ENCODE measurements at places on chromosomes 6 and 20.

GRCh38 chr6:170135821-170136471 lies 154.9 kb downstream of the DLL1 start:
- DNase-seq = no peak

- no peak for DNase-seq
Observed at GRCh38 chr6:53834132-53834531, 39.3 kb downstream of the LRRC1 start.

DNA sequence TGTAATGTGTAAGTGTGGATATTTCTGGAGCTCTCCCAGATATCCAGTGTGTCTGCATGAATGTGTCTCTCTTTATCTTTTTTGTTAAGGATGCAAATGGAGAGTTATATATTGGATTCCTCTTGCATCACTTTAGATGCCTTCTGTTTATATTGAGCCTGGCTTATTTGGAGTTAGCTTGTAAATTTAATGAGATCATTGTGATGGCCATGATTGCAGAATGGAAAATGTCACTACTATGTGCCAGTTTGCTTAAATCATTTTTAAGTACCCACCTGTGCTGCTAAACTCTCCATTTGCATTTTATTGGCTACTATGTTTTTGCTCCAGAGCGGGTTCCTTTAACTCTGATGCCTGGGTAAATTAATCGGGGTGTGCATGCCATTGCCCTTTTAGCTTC lies 334.8 kb downstream of the UTRN start:
- no peak for DNase-seq

- no peak for DNase-seq
Observed at GRCh38 chr6:52089758-52090348, 2.4 kb upstream of the PKHD1 start.

DNA sequence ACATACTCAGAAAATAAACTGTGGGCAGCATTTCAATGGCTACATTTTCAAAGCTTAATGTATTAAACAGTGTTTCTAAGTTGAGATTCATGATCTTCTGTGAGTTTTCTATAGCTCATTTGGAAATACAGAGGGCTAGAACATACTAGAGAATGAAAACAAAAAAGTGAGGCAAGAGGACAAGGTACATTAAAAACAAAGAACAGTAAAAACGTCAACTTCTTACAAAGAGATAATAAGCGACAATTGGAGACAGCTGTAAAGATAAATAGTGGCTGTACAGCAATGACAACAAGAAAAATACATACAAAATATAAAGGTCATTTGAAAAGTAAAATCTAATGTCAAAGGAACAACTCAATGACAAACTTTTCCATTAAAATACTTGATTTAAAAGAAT lies 94.3 kb downstream of the REV3L start:
- DNase-seq = no peak

DNA sequence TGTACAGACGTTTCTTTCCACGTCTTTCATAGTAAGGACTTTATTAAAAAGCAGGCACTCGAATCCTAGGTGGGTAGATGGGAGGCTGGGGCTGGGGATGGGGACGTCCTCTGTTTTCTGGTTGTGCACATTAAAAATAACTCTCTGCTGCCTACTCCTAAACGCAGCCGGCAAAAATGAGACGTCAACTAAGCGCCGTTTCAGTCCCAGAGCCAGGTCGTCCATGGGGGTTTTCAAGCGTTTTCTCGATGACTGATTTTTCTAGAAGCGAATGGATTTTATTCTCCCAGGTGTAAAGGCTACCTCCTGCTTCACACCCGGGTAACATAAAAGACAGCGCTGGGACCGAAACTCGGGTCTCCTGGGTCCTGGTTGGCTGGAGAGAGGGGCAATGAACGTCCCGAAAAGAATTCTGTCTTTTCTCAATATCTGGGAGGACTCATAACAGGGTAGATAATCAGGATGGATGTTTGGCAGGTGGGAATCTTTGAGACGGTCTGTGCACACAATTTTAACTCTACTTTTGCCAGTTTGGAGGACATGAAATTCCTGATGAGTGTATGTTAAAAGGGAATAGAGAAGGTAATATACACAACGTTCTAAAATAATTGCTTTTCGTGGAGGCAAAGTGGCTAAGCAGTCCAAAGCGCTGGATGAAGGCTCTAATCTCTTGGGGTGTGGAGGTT lies 25.2 kb downstream of the GPX6 start:
- no peak for DNase-seq

- DNase-seq = no peak
Observed at GRCh38 chr6:124963831-124964763, 1.9 kb downstream of the RNF217 start.

- no peak for DNase-seq
Observed at GRCh38 chr20:40459299-40459698, 229.7 kb downstream of the MAFB start.

- DNase-seq = no peak
Observed at GRCh38 chr20:25118529-25118928, 36.6 kb upstream of the VSX1 start.

GRCh38 chr6:15368873-15369272 lies 123.0 kb downstream of the JARID2 start:
- DNase-seq = no peak

DNA sequence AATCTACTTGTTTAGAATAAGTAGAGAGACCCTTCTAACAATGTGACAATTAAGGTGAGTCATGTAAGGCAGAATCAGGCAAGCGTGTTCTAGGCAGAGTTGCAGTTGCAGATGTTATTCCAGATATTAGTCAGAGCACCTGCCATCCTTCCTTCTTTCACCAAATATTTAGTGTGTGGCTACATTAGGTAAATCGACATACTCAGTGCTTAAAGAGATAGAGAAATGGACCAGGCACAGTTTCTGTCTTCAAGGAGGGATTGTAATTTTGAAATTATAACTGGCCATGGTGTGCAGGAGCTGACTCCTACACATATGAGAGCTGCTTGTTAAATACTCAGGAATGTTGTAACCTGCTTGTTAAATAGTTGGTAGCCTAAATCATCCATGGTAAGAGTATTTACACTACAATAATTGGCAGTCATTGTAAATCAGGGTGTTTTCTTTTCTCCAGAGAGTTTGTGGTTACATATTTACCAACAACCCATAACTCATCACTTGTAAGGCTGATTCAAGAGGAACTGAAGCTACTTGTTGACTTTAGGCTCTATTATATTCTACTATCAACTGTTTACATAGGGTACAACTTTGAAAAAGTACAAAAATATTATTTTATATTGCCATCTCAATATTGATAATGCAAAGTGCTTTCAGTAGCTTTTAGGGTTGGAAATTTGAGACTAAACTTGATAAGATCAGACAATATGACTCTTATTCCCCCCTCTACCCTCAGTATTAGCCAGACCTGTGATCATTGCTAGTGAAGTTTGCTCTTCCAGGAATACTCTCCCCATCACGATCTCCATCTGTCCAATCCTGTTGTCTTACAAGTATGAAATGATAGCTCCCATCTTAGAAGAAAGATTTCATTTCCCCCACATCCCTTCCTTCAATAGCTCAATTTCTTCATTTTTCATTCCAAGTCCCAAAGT lies 607.1 kb downstream of the COL12A1 start:
- no peak for DNase-seq

DNA sequence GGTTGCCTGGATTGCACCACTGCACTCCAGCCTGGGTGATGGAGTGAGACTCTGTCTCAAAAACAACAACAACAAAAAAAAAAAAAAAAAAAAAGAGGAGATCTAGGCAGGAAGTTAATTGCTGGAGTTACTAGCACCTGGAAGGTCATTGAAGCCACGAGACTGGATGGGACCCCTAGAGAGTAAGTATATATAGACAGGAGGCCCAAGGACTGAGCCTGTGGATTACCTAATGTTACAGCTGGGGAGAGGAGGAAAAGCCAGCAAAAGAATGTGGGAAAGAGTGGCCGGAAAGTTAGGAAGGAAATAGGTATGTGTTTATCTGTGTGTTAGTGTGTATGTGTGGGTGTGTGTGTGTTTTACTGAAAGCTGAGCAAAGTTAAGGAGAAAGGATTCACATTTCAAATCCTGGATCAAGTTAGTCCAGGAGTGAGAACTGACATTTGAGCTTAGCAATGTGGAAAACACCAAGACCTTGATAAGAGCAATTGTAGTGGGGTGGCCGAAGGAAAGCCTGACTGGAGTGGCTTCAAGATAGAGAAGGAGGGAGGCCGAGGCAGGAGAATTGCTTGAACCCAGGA lies 38.4 kb downstream of the ANKRD6 start:
- DNase-seq = no peak

DNA sequence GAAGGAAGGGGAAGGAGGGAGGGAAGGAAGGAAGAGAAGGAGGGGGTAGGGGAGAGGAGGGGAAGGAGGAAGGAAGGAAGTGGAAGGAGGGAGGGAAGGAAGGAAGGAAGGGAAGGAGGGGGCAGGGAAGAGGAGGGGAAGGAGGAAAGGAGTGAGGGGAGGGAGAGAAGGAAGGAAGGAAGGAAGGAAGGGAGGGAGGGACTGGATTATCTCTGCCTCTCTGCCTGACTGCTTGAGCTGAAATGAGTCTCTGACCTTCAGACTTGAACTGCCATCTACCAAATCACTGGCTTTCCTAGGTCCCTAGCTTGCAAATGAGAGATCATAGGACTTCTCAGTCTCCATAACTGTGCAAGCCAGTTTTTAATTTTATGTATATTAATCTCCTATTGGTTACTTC lies 436.8 kb downstream of the PREX1 start:
- no peak for DNase-seq

GRCh38 chr20:31670371-31671228 lies 32.9 kb downstream of the COX4I2 start:
- peak; percentile 81 for DNase-seq

GRCh38 chr20:18684775-18685174 lies 96.9 kb downstream of the DTD1 start:
- no peak for DNase-seq

DNA sequence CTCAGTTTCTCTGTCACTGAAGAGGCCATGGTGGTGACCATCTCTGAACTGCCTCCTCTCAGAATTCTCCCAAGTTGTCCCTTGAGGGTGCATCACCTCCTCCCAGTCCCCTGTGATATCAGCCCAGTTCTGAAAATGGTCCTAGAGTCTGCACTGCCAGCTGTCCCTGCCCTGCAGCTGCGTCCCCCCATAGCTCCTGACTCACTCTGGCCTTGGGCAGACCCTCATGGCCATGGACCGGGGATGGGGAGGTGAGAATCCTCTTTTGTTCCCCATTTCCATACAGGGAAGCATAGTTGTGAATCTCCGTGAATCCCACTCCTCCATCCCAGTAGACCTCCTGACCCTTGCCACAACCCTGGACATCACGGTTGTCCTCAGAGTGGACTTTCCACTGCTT lies 4.5 kb downstream of the ETV7 start:
- no peak for DNase-seq

DNA sequence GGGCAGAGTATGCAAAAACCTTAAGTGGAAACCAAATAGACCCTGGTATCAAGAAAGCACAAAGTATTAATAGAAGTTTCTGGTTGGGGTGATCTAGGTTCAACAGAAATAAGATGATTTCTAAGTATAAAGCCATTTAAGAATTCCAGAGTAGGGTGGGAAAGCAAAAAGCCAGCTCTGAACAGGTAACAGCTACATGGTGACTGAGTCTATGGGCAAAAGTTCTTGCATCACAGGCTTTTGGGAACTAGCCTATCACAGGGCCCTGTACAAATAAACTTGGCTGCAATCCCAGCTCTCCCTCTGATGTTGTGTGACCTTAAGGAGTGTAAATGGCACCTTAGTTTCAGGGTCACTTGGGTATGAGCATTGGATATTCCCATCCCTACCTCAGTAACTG lies 5.5 kb downstream of the TCF19 start:
- no peak for DNase-seq

GRCh38 chr6:41821266-41821665 lies 33.8 kb downstream of the TOMM6 start:
- DNase-seq = no peak

- no peak for DNase-seq
Observed at GRCh38 chr6:127391094-127391953, 47.9 kb upstream of the ECHDC1 start.

DNA sequence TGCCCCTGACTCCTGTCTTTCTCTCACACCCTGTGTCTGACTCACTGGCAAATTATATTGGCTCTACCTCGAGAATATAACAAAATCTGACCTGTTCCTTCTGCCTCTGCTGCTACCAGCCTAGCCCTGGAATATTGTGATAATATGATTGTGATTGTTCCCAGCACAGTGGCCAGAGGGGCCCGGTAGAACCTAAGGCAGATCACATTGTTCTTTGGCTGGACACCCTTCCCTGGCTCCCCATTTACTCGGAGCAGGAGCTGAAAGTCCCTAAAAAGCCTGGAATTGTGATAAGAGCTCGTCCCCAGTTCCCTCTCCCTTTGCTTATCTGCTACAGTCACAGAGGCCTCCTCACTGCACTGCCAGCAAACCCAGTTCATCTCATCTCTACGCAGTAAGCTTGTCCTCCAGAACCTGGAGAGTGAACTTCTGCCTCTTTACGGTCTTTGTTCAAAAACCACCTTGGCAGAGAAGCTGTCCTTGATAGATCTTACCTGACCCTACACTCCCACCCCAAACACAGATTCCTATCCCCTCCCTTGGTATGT lies 21.8 kb downstream of the SERPINB6 start:
- DNase-seq = no peak

GRCh38 chr6:5085648-5086293 lies 630 bp downstream of the PPP1R3G start:
- no peak for DNase-seq

GRCh38 chr6:39791850-39792539 lies at the start of gene DAAM2:
TSS of gene DAAM2 (plus strand) at chr6:39792376. CDS start at chr6:39856303, 63,927 bp downstream.
- no peak for DNase-seq

GRCh38 chr20:32775336-32775991 lies 13.3 kb downstream of the DNMT3B start:
- no peak for DNase-seq

DNA sequence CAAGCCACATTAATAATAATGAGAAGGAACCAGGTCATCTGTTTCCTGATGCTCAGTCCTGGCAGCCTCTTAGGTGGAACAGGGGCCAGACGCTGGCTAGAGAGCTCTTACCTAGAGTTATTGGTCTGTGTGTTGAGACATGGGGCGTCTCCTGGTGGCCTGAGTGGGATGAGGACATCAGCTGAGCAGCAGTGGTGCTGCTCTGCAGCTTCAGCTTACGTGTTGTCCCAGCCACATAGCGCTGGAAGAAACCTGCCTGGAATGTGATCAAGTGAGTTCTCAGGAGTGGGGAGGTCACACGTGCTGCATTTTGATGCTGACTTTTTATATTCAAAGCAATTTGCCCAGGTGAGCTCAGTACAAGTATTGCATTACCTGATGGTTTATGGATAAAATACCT lies 355.4 kb downstream of the CDH26 start:
- no peak for DNase-seq

DNA sequence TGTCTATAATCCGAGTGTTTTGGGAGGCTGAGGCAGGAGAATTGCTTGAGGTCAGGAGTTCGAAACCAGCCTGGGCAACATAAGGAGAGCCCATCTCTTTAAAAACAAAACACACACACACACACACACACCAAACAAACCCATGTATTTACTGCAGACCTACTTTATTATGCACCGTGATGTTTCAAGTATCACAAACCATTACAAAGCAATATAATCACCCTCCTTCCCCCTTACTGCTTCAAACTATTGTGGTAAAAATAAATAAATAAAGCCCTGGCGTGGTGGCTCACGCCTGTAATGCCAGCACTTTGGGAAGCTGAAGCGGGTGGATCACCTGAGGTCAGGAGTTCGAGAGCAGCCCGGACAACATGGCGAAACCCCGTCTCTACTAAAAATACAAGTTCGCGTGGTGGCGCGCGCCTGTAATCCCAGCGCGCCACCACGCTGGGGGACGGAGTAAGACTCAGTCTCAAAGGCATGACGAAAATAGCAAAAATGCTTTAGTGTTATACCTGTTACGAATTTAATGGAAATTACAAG lies 1.5 kb downstream of the TBCC start:
- no peak for DNase-seq

Measured in COR-L47 (cell line).